NCI-H1694 treated with DMSO at 0.1 percent for 48 hours (cell line): ENCODE measurements at places on chromosomes 6 and 20.

DNA sequence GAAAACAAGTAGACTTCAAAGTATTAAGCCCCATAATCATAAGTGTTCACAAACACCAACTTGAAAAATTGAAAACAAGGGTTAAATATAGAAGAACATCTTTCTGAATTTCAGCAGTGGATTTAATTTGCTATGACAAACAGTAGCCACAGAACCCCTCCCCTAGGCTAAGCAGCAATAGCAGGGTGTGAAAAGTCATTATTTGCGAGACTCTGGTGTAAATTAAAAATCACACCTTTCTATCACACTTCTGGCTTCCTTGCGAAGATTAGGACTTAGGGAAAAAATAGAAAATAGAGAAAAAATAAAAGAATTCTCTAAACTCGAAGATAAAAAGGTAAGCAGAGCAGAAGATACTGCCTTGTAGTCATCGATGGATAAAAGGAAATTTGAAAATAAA, 6.1 kb downstream of the SAMD3 start:
- DNase-seq, result no peak

GRCh38 chr6:32475392-32476206, 35.9 kb downstream of the HLA-DRA start:
- DNase-seq, result no peak

DNA sequence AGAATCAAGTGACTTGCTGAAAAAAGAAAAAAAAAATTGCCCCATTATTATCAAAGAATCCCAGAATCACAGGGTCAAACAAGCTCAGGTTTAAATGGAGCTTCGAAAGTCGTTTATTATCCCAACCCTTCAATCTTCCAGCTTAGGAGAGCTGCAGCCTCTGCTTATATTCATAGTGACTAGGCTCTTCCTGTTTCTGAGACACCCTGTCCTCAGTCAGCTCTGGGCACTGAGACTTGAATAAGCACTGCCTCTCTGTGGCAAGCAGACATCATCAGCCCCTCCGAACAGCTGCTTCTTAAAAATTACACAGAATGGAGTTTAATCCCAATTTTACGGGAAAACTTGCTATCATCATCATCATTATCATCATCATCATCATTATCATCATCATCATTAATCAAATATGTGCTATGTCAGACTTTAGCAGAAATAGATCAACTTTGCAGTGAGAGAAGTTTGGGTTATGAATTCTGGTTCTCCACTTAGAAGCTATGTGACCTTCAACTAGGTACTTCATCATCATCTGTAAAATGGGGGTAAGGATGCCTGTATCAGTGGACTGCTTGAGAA, 614.0 kb upstream of the SYNCRIP start:
- DNase-seq, result no peak

GRCh38 chr6:44071670-44072451, 55.4 kb downstream of the MRPL14 start:
- no peak for DNase-seq

- DNase-seq, result no peak
Observed at GRCh38 chr6:169428532-169428931, 174.9 kb upstream of the THBS2 start.

DNA sequence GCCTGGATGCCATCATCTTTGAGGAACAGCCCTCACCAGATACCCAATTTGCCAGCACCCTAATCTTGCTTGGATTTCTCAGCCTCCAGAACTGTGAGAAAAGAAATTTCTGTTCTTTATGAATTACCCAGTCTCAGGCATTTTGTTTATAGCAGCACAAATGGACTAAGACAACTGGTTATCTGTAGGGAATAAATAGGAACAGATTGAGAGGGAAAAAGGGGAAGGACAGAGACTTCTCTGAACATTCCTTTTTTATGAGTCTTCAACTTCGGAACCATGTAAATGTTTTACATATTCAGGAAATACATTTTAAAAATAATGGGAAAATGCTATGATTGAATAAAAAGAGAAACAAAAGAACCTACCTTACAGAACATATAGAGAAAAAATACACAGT, 20.9 kb downstream of the KCTD20 start:
- DNase-seq, result no peak

- no peak for DNase-seq
Observed at GRCh38 chr6:158622545-158623190, 21.9 kb downstream of the DYNLT1 start.

DNA sequence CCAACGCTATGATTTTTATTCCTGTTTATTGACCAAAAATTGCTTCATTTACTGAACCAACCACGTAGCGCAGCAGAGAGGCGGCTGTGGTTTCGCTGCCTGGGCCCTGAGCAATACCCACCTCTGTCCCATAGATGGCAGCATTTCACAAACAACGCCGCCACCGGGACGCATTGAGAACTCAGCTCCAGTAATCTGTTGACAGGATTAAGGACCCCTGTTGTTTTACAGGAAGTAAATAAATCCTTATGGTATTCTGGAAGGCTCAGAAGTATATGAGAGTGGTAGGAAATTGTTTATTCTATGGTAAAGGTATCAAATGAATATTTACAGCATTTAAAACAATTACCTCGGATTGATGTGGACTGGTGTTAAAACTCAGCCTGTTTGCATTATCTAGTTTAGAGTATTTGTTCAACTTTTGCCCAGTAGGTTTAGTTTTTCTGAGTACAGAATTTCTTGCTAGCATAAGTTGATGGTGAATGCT, 547.9 kb upstream of the SLC35B3 start:
- DNase-seq, result peak; percentile 61
